ENCODE measurements at places on chromosomes 1 and 21.

DNA sequence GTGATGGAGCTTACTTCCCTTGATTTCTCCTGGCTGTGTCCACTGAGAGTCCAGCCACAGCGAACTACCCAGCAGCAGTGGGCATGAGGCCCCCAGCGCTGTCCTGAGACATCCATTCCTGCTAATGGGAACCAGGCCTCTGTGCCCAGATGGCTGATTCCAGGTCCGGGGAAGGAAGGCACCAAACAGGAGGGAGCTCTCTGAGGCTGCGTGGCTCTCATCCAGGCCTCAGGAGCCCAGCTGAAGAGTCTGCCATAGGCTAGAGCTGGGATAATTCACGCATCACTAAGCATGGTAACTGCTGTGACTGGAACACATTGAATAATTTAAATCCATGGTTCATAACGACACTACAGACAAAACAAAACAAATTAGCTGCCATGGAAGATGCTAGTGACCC lies 24.7 kb upstream of the LRRC47 start:
- no peak for DNase-seq

- DNase-seq, result no peak
Measured at GRCh38 chr1:212722270-212722957, 22.8 kb upstream of the BATF3 start.

DNA sequence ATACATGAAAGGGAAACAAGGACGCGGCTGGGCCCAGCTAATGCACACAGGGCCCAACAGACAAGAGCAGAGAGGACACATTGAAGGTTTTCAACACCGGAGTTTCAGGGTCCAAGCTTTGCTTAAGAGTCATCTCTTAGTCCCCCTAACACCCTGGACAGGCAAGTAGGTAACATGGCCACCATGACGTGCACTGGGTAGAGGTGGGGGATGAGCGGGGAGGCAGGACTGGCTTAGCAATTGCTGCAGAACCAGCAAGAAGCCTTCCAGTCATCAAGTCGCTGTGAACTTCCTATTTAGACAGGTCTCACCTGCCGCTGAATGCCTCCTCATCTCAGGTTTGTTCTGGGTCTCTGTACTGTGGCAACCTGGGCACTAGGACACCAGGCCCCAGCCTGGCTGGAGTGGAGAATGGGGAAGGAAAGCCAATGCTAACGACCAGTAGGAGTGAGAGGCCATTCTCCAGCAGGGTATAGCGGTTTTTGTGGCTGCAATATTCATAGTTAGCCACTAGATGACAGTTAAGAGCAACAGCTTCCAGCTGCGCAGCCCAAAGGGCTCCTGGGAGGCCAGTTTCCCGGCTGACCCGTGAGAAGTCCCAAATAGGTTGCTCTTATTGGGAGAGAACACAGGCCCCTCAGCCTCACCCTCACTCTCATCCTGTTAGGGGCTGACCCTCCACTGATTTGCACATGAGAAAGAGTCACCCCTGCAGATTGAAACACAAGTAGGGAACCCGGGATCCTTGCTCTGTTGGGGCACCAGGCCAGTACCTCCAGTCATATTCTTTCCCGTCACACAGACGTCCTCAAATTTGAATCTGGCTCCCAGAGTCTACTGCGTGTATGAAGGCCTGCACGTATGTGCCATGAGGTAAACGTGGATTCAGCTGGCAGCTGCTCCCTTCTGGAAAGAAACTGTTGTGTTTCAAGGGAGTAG lies 6.0 kb upstream of the PIGC start:
- DNase-seq, result peak; percentile 39

DNA sequence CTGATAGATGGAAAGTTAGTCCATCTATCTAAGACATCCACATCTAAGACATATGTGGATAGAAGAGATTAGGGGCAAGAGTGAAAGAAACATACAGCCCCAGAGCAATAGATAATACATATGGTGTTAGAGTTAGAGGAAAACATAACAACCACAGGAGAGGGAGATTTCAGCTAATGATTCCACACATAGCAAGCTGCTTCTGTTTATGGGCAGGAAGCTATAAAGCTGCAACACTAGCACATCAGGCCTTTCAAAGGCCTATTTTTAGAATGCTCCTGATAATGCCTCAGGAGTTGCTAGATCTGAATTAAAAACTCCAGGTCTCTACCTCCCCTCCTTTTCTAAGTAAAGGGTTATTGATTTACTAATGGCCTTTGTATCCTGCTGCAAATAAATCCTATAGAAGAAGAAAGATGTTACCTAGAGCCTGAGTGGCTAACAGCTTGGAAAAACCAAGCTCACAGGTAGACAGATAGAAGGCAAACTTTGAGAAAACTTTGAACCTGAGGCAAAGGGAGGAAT lies 36.1 kb downstream of the BRINP2 start:
- DNase-seq, result no peak

- no peak for DNase-seq
Measured at GRCh38 chr1:85718678-85719340, 10.6 kb upstream of the ZNHIT6 start.

- DNase-seq, result no peak
Measured at GRCh38 chr1:216929870-216930582, 206.8 kb upstream of the ESRRG start.

- DNase-seq, result no peak
Measured at GRCh38 chr1:247343801-247344200, 12.1 kb upstream of the ZNF496 start.

DNA sequence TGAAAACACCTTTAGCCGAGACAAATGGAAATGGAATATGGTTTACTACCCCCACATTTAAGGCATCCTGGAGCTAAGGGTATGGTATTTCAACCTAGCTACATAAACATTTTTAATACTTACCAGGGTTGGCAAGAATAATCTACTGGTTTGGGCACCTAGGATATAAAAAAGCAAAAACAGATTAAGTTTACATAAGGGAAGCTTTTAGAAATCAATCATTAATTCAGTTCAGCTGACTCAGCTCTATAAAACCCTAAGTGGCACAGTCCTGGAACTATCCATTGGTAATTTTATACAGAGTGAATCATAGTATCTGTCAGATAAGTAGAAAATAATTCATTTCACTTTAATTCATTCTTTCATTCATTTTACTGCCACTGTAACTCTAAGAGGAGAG lies 355.2 kb downstream of the VAV3 start:
- DNase-seq, result no peak

DNA sequence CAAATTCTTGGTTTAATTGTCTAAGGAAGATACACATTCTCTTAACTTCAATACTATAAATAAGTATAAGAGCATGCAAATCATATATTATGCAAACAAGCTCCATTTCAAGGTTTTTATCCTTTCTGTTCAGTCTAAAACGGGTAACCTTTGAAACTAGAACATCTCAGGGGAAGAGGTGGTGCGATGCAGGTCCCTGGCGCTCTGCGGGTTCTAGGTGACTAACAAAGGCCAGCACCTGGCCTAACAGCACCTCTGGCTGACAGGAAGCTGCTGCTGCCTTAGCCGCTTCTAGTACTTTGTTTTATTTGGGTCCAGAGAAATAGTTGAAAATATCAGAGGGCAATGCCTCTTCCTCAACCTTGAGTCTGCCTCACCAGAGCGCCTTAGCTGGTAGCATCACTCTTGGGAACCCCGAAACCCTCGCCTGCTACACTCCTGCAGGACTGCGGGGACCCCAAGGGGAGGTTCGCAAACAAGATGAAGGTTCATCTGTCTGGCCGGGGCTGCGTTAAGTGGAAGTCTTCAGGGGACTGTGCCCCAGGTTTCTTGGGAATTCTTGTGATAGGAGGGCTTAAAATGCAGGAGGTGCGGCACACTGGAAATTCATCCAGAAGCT lies 45.5 kb downstream of the PRDM15 start:
- peak; percentile 18 for DNase-seq

DNA sequence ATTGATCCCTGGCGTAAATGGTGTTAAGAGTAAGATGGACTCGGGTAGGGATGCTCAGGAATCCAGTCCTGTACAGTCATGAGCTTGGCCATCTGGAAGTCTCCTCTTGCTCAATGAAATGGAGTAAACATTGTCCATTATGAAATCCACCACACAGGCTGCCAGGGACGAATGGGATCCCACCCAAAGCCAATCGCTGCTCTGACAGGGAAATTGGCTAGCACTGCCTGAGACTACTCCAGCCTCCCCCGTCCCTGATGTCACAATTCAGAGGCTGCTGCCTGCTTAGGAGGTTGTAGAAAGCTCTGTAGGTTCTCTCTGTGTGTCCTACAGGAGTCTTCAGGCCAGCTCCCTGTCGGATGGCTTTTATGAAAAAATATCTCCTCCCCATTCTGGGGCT lies at the start of gene HSD11B1:
Gene HSD11B1, plus strand, starts transcription at position 263 of the 400 bp plus-strand sequence. Its CDS starts 97 bp downstream, at position 360.
- no peak for DNase-seq

DNA sequence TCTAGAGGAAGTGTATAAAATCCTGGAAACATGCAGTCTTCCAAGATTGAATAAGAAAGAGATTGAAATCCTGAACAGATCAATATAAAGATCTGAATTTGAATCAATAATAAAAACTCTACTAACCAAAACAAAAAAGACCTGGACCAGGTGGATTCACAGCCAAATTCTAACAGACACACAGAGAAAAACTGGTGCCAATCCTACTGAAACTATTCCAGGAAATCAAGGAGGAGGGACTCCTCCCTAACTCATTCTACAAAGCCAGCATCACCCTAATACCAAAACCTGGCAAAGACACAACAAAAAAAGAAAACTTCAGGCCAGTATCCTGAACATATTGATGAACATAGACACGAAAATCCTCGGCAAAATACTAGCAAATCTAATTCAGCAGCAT lies 58.3 kb downstream of the SYT14 start:
- no peak for DNase-seq

- DNase-seq, result no peak
Measured at GRCh38 chr1:14961661-14962267, 191.8 kb upstream of the TMEM51 start.
